ENCODE measurements at places on chromosomes 5 and 9. TPM values are rescaled to one million over a fixed set of nuclear protein-coding genes. Genes with fewer than 3 reads are reported as not detected.
A peak's percentile ranks its signal among the peaks of the same experiment; 100 is the strongest.

- DNase-seq = no peak
Observed at GRCh38 chr9:79134654-79135053, 437.1 kb upstream of the TLE4 start.

DNA sequence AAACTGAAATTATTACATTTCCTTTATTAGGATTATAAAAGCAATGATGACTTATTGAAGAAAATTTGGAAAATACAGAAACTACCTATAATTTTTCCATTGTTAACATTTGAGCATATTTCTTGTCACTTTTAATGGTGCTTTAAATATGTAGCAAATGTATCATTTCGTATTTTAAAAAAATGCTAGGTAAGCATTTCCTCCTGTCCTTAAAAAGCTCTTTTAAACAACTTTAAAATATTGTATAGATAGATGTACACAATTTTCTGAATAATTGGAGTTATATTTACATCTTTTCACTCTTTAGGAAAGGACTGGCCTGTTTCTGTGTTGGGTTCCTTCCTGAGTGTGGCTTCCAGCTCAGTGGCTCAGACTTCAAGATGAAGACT, 15.6 kb downstream of the TENT4A start:
- no peak for DNase-seq

GRCh38 chr5:148887123-148887881, 60.9 kb downstream of the ADRB2 start:
- no peak for DNase-seq

DNA sequence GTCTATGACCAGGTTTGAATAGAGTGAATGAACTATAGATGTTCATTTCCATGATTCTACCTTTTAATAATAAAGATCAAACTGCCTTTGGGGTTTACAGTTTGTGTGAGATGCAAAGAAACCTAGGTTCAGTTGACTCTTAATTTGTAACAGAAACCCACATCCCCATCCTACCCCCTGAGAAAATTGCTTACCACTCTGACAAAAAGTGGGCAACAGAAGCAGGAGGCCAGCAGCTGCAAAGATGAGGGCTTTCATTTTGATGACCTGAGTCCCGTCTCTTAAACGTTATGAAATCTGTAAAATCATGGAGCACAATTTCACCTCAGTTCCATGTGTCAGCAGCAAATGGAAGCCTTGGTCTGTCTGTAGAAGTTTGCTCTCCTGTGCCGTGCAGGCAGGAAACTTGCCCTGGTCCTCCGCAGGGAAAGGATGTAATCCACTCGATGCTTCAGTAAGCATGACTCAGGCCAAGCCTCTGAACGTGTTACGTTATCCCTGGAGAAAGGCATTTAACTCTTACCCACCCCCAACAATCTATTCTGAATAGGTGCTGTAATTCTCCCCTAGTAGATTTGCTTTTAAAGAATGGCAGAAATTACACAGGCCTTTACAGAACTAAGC, at the start of gene F2RL2:
Gene F2RL2 (minus strand): TSS at position 431 of the 624 bp plus-strand sequence. CDS start 173 bp downstream, at position 258.
- DNase-seq = no peak

The STK32A gene
- total RNA-seq = 0.51 TPM

- DNase-seq = no peak
Observed at GRCh38 chr9:132163876-132164603, 2.2 kb downstream of the NTNG2 start.

DNA sequence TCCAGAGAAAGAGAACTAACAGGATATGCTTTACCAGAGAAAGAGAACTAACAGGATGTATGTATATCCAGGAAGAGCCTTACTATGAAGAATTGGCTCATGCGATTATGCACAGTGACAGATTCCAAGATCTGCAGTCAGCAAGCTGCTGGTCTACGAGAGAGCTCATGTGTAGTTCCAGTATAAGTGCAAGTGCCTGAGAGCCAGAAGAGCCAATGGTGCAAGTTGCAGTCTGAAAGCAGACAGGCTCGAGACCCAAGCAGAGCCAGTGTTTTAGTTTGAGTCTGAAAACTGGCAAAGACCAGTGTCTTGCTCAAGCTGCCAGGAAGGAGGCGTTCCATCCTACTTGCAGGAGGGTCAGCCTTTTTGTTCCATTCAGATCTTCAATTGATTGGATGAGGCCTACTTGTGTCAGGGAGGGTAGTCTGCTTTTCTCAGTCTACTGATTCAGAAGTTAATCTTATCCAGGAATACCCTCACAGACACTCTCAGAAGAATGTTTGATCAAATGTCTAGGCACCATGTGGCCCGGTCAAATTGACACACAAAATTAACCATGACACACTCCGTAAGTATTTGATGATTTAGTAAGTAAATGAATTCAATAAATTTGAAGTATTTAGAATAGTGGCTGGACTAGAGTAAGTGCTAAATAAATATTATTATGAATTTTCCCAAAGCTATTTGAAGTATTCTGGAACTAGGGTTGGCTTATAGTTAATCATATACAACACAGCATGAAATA, 372.1 kb upstream of the SGCD start:
- DNase-seq = no peak

GRCh38 chr9:76808636-76809035, 44.4 kb downstream of the PCA3 start:
- no peak for DNase-seq

GRCh38 chr5:12335938-12336337, 431.7 kb upstream of the CTNND2 start:
- no peak for DNase-seq

DNA sequence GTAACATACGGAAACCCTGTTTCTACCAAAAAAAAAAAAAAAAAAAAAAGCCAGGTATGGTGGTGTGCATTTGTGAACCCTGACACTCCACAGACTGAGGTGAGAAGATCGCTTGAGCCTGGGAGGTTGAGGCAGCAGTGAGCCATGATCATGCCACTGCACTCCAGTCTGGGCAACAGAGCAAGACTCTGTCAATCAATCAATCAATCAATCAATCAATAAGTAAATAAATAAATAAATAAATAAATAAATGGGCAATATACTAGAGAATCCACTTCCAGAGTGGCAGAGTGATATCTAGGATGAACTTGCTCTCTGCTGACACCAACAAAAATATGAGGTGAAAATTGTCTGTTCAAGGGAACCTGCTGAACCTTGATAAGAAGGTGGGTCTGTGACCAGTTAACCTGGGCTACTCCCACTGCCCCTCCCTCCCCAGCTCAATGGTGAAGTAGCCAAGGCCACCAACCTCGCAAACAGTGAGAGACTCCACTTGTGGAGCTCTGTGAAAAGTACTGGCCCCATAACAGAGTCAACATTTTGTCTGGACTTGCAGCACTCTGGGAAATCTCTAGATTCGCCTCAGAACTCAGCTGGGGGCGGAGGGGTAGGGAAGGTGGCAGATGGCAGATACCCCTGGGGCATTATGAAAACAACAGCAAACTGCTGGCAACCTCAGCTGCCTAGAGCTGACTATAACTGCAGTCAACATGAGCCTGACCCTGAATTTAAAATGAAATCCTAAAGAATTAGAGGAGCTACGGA, 163.7 kb downstream of the ROR2 start:
- peak; percentile 28 for DNase-seq

DNA sequence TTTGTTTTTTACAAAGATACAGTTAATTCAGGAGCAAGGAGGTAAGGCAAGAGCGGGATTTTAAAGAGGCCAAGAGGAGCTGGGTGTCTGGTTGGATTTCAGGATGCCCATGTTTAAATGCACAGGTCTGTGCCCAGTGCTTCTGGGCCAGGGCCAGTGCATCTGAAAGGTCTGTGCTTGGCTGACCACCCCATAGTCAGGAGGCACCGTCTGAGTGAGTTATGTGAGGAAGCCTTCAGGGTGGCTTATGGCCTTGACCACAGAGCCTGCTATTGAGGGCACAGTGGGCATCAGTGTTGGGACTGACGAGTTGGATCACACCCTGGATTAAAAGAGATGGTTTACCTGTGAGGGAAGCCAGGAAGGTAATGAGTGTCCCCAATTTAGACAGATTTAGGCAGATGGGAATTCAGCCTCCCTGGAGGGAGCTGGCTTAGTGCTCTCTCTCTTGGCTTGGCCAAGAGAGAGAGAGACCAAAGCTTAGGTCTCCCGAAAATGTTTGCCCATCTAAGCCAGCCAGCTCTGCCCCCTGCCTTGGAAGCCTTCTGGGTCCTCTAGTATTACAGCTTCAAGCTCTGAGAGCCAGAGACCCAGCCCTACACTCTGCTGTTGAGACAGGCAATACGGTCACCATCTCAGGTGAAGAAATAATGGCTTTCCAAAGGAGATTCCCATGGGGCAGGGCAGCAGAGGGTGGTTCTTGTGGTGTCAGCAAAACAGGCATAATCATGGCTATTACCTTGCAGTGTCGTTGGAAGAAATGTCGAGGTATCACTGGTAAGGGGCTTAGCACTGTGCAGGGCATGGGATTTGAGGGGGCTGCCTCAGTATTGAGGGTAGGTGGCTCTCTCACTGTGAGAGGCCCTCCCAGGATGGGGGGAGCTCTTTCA, 68.6 kb downstream of the RGS3 start:
- DNase-seq = peak; percentile 72

DNA sequence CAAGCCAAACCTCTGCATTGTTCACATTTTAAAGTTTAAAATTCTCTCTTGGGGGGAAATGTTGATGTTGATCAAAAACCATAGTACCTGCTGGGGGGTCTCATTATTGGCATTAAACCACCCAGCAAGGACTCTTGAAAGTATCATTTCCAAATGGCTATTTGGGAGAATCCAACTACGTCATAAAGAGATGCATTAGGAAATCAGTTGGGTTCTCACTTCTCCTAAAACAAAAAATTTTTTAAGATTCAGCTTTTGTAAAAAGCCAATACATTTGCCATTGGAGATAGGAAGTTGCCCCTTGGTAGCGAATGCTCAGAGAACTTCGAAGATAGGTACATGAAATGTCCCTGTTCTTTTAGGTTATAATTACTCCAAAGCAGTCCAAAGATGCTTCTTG, 96.4 kb downstream of the GNAQ start:
- DNase-seq = no peak

The TMEM174 gene
- not detected for total RNA-seq

DNA sequence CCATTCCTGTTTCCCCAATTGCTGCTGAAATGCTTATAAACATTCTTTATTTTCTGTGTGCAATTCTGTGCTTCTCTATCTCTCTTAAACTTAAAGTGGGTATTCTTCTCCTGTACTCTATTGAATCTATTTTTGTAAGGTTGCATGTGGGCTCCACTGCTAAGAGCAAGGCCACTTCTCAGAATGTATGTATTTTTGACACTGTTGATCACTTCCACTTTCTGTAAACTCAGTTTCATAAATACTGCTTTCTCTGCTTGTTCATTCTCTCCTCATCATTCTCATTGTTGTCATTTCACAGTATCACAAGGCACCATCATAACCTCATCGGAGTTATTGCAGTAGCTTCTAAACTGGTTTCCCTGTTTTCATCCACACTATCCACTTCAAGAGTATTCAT, 483.0 kb upstream of the CDH18 start:
- DNase-seq = no peak

DNA sequence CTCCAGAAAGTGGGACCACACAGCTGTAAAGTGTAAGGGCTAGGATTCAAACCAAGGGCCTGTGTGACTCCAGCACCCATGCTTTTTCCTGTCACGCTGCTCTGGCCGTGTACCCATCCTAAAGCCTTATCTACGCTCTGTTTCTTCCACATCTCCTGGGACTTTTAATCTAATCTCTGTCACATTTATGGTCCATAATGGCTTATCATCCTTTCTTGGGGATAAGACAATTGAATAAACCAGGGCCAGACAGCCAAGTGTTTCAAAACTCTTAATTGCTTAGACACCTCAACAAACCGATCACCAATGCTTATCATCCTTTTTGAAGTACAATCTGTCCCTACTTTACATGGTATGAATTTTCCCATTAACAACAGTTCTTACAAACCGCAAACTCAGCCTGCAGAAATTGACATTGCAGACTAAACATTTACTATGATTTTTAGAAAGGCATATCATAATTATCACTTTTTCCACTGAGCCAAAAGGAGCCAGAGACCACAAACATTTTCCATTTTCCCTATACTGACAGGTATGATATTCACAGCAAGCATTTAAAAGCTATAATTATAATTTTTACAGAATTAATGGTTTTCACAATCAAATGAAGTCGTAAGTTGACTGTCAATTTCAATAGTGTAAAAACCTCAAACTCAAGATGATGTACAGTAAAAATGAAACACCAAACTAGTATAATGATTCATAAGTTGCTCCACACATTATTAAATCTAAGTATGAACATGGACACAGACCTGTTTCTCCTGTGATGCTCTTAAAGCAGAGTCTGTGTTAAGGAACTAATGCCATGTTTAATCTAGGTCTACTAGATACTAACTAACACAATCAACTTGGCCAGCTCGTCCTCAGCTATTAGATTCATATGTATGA, 99.5 kb downstream of the FBXW11 start:
- no peak for DNase-seq

DNA sequence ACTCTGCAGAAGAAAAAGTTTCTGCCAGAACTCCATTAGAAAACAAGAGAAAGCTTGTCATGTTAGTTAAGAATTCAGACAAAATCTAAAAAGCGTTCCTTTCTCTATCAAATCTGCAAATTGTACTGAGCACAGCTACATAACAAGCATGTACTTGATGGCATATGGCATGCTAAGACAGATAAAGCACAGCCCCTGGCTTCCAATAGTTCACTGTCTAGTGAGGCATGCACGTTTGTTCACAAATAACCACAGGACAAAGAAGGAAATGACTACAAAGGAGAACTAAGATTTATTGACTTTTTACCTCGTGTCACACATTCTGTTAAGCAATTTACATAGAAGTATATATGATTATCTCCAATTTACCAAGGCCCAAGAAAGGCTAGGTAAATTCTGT, 518.2 kb upstream of the TLE4 start:
- no peak for DNase-seq

GRCh38 chr9:69822116-69822750, 1.6 kb downstream of the CFAP95 start:
- no peak for DNase-seq

- DNase-seq = no peak
Observed at GRCh38 chr9:19785230-19785629, 3.6 kb downstream of the SLC24A2 start.

The ABLIM3 gene
- total RNA-seq = 190 TPM

DNA sequence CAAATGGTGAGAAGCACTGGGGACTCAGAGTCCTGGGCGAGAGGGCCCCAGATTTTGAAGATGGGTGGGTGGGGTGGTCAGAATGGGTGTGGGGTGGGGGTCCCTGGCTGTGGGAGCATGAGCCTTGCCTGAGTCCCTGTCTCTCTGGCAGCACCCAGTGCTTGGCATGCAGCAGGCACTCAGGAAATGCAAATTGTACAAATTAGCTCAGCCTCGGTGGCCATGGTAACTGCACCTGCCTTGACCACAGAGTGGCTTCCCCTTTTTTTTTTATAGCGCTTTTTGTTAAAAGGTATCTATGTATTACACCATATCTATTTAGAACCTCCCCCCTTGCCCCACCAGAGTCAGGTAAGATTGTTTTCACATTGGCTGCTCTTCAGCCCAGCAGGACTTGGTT, 19.2 kb upstream of the PITX1 start:
- DNase-seq = no peak

GRCh38 chr5:544675-545355, 20.6 kb upstream of the SLC9A3 start:
- DNase-seq = no peak

DNA sequence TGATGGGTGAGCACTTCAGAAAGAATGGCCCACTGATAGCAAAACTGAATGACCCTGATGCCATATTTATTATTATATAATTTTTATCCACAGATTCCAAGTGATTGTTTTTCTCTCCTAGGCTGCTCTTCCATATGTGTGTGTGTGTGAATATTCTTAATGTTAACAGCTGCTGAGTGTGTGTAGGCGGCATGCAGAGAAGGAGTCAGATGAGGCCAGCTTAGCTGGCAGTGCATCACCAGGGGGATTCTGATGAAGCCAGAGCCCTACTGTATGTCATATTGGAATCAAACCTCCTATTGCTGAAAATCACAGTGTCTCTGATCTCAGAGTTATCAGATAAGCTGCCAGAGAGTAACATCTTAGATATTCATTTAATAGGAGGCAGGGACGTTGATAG, 177.1 kb downstream of the DMAC1 start:
- DNase-seq = no peak
